ENCODE measurements at places on chromosomes 13 and 19. TPM values are rescaled to one million over a fixed set of nuclear protein-coding genes. Genes with fewer than 3 reads are reported as not detected.
A peak's percentile ranks its signal among the peaks of the same experiment; 100 is the strongest.

- DNase-seq = no peak
These were observed 36.0 kb upstream of the ADGRE1 start for GRCh38 chr19:6851359-6851758.

- no peak for DNase-seq
These were observed 904 bp upstream of the GIPC1 start for GRCh38 chr19:14496834-14497227.

- no peak for DNase-seq
These were observed 402.7 kb downstream of the IRS2 start for GRCh38 chr13:109383683-109384082.

- peak; percentile 29 for DNase-seq
These were observed 2.5 kb upstream of the KEAP1 start for GRCh38 chr19:10505583-10506229.

DNA sequence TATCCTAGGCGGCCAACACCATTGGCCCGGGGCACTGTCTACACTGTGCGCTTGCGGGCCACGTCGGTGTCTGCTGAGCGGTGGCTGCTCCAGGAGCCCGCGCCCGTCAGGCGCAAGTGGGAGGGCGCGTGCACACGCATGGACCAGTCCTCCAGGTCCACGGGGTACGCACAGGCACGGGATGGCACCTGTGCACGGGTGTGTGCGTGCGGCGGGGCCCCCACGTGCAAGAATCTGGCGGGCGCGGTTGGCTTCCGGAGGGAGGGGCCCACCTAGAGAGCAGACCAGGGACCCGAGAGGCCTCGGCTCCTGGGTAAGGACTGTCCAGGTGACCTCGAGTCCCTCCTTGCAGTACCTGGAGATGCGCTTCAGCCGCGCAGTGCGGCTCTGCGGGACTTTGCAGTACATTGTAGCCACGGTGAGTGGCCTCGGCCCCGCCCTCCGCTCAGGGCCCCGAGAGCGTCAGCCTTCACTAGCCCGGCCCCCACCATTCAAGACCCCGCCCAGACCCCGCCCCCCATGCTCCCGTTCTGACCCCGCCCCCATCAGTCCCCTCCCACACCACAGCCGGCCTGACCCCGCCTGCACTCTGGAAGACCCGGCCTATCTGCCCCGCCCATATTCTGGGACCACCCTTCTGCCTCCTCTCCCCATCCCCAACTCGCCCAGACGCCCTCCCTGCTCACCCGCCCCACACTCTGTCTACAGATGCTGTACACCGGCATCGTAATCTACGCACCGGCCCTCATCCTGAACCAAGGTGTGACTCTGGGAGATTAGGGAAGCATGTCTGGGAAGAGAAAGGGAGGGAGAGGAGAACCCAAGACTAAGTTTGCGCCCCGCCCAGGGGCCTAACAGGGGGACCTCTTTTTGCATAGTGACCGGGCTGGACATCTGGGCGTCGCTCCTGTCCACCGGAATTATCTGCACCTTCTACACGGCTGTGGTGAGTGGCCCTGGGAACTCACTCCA lies 2.3 kb downstream of the SLC5A5 start:
- DNase-seq = no peak

GRCh38 chr13:51773515-51773914 lies 30.4 kb downstream of the DHRS12 start:
- DNase-seq = no peak

GRCh38 chr19:18292810-18293641 lies 11.6 kb upstream of the JUND start:
- peak; percentile 86 for DNase-seq

GRCh38 chr13:20144141-20144850 lies 16.6 kb downstream of the GJA3 start:
- no peak for DNase-seq

GRCh38 chr13:54574791-54575190 lies 1546.2 kb downstream of the OLFM4 start:
- DNase-seq = no peak

GRCh38 chr19:18791315-18791678 lies 192 bp upstream of the COMP start:
- DNase-seq = no peak

DNA sequence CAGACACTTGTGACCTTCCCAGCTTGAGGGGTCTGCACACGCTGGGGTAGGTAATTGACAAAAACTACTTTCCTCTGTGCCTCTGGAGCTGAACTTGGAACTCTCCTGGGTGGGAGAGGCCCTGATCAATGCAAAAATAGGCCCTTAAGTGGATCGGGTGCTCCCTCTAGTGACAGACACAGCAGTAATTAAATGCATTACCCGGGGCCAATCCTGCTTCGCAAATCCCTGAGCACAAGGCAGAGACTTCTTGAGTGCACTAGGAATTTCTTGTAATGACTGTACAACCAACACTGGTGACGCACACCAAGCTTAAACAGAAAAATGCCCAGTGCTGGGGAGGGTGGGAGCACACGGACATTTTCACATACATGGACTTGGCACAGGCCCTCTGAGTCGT lies 10.6 kb upstream of the UBE2S start:
- DNase-seq = peak; percentile 59

GRCh38 chr19:18644196-18645034 lies 7.6 kb downstream of the KLHL26 start:
- DNase-seq = no peak

- DNase-seq = no peak
These were observed 10.8 kb upstream of the CEBPG start for GRCh38 chr19:33362508-33363228.

DNA sequence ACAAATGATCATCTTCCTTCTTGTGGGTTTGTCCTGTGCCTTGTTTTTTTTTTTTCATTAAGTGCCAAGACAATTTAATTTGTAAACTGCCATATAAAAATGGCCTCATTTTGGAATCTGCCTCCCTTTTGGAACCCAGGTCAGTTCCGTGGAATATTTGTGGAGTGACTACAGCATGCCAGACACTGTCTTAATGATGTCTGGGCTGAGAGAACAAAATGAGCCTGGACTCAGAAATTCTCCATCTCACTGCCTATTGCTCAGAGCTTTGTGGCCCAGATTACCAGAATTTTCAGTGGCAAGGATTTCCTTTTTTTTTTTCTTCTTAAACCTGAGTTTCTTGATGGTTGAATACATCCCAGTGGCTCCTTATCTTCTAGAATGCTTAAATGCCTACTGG lies 340.6 kb downstream of the ENOX1 start:
- DNase-seq = no peak

DNA sequence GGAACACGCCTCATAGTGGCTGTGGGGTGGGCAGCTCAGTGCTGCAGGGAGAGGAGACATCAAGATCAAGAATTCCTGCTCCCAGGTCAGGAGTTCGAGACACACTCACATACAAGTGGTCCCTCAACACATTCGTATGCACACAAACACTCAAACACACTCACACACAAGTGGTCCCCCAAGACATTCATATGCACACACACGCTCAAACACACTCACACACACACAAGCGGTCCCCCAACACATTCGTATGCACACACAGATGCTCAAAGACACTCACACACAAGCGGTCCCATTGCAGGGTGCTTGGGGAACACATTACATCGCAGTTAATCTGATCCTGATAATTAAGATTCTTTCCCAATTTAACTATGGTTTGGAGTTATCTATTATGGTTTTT lies 28.2 kb downstream of the FCGBP start:
- DNase-seq = no peak

DNA sequence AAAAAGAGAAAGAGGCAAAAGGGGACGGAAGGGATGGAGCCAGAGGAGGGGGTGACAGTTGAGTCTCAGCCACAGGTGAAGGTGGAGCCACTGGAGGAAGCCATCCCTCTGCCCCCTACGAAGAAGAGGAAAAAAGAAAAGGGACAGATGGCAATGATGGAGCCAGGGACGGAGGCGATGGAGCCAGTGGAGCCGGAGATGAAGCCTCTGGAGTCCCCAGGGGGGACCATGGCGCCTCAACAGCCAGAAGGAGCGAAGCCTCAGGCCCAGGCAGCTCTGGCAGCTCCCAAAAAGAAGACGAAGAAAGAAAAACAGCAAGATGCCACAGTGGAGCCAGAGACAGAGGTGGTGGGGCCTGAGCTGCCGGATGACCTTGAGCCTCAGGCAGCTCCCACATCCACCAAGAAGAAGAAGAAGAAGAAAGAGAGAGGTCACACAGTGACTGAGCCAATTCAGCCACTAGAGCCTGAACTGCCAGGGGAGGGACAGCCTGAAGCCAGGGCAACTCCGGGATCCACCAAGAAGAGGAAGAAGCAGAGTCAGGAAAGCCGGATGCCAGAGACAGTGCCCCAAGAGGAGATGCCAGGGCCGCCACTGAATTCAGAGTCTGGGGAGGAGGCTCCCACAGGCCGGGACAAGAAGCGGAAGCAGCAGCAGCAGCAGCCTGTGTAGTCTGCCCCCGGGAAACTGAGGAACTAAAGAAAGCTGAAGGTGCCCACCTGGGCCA lies 2.5 kb downstream of the POLR1G start:
- no peak for DNase-seq

DNA sequence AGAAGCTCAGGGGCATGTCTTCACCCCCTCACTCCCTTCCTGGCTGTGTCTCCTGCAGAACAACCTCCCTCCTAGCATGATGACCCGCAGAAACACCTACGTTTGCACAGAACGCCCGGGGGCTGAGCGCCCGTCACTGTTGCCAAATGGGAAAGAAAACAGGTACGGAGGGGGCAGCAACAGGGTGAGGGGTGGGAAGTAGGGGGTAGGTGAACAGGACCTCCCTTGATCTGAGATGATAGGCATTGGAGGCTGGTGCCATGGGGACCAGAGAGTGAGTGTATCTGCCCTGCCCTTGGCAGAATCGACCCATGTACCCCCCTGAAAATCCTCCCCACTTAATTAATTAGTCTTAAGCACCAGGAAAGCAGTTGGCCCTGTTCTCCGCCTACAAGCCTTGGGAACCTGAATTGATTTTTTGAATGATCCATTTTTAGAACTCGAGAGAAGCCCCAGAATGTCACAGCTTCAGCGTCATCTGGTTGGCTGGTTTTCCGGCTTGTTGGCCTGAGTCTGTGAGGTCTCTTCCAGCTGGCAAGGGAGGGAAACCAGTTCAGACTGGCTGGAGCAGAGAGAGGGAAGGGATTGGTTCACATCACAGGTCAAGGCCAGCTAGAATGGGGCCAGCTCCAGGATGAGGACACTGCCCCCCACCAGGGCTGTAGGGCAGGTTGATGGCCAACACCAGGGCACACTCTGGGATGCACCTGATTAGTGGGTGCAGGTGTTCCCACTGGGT lies 28.2 kb downstream of the CKM start:
- DNase-seq = no peak

DNA sequence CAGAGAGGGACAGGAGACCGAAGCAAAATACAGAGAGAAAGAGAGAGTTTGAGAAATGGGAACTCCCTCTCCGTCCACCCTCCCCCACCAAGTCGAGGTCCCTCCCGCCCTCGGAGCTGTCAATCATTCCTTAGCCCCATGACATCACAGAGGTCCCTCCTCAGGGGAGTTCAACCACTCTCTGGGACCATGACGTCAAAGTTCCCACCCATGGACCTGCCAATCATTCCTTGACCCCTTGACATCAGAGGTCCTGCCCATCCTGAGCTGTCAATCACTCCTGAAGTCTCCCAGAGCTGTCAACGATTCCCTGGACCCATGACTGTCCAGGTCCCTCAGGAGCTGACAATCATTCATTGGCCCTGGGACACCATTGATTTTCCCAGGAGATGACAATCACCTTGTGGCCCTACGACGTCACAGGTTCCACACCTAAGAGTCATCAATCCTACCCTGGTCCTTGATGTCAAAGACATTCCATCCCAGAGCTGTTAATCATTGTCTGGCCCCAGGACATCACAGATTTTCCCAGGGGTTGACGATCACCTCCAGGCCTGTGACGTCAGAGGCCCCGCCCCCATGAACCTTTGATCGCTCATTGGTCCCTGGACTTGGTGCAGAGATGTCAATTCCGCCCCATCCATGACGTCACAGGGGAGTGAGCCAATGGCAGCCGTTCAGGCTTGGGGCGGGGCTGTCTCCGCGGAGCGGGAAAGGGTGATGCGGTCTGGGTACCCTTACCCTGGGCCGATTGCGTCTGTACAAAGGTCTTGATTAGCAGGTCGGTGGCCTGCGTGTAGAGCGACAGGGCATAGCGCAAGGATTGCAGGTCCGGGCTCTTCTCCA lies 61.7 kb downstream of the COLGALT1 start:
- DNase-seq = no peak

- DNase-seq = no peak
These were observed 1.3 kb upstream of the CEACAM20 start for GRCh38 chr19:44530777-44531176.

DNA sequence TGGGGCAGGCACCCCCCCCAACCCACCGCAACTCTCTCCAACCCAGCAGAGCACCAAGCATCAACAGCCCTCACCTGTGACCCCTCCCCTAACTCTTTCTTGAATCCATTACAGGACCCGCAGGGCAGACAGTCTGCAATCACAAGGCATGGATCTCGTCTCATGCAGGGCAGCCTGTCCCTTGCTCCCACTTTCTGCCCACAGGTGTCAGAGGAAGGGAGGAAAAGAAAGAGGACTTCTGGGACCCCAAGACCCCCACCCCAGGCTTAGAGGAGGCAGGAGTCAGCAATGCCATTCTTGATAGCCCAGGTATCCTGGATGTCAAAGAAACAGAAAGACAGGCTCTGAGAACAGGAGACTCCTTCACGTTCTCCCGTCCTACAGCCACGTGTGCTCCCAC lies 47.4 kb upstream of the TUBGCP3 start:
- no peak for DNase-seq

The SIGLEC10 gene
- polyA plus RNA-seq = 1.1 TPM

The ZNF682 gene
- polyA plus RNA-seq = 24.5 TPM

The SSC5D gene
- polyA plus RNA-seq = 8.8 TPM

The ZNF560 gene
- 0.21 TPM for polyA plus RNA-seq

The MAP3K10 gene
- polyA plus RNA-seq = 12.1 TPM

The ZNF576 gene
- polyA plus RNA-seq = 10.0 TPM

The KLK2 gene
- 0.17 TPM for polyA plus RNA-seq

The ZNF568 gene
- polyA plus RNA-seq = 31.0 TPM

The CD37 gene
- 48.7 TPM for polyA plus RNA-seq

The ZNF563 gene
- 4.0 TPM for polyA plus RNA-seq

The C19orf38 gene
- 4.1 TPM for polyA plus RNA-seq
